Tibial nerve (tissue), 4 donors: ENCODE measurements at places on chromosomes 5 and 9. TPM values are rescaled to one million over a fixed set of nuclear protein-coding genes. Genes with fewer than 3 reads are reported as not detected.

The RMRP gene
- 1,964 TPM for total RNA-seq

The SIT1 gene
- total RNA-seq, result not detected

The EMB gene
- total RNA-seq, result 14.7 TPM

The ESM1 gene
- 0.39 TPM for total RNA-seq

The STKLD1 gene
- 0.60 TPM for total RNA-seq

The SYNPO gene
- total RNA-seq, result 59.7 TPM

DNA sequence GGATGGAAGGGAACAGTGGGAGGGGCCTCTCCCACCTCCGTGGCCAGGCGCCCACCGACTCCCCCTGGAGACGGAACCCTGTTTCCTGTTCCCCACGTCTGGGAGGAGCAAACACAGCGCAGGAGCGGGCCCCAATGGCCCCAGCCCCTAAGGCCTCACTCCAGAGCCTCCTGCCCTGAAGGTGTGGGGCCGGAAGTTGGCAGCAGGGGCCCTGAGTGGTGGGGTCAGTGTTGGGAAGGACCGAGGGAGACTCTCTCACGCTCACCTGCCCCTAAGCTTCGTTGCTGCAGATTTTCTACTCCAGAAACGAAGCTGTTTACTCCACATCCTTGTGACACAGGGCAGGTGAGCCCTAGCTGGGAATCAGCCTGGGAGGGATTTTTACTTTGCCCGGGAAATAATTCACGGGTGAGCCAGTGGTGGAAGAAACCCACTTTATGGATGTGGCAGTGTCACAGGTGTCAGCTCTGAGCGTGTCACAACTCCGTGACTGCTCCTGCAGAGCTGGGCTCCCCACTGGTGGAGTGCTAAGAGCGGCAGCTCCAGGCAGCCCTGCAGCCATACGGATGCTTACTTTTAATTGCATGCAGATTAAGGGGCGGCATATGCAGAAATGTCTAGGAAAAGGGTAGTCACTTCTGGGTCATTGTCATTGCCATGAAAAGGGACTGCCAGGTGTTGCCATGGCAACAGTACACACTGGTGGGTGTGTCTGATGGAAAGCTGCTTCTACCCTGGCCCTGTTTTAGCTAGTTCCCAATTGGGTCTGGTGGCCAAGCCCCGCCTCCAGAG, 77.5 kb upstream of the OLFM1 start:
- no peak for DNase-seq

- DNase-seq, result no peak
Measured at GRCh38 chr5:156147944-156148285, 179.0 kb upstream of the SGCD start.

GRCh38 chr5:133838286-133838685, 130.1 kb downstream of the C5orf15 start:
- DNase-seq, result no peak

DNA sequence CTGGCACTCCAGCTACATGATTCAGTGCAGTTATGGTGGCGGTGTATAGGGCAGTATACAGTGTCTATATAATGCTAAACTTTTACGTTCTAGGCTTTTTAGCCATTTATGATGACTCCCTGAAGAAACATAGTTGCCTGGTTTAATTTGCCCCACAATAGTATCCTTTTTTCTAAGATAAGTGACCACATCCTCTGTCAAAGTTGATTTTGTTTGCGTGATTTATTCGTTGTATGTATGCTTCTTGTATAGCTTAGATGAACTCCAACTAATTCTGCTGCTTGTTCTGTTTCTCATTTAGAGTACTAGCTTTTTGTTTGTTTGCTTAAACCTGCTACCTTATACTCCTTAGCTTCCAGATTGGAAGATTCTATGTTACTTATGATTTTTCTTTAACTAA, 83.6 kb downstream of the ERMP1 start:
- no peak for DNase-seq

- DNase-seq, result no peak
Measured at GRCh38 chr9:79403495-79403894, 168.3 kb upstream of the TLE4 start.

GRCh38 chr5:31459594-31459993, 72.3 kb downstream of the DROSHA start:
- DNase-seq, result no peak
